Glomerular endothelial cell (primary cell): ENCODE measurements at places on chromosomes 13 and 19. TPM values are rescaled to one million over a fixed set of nuclear protein-coding genes. Genes with fewer than 3 reads are reported as not detected.

Gene SIAH3
- total RNA-seq: 0.10 TPM in 1 of 2 replicates, not detected in the other

Gene LILRB4
- not detected in 2 replicates for total RNA-seq

Gene PRR22
- 0.29 and 0.76 TPM in 2 replicates for total RNA-seq

Gene BORA
- 4.4 and 12.5 TPM in 2 replicates for total RNA-seq

Gene ZNF723
- not detected in 2 replicates for total RNA-seq

Gene ATP8B3
- total RNA-seq: 1.5 and 5.1 TPM in 2 replicates

Gene NANOS3
- 1.6 TPM in 1 of 2 replicates, not detected in the other for total RNA-seq

Gene HIPK4
- 0.05 TPM in 1 of 2 replicates, not detected in the other for total RNA-seq

Gene LPAR2
- total RNA-seq: 6.2 and 7.5 TPM in 2 replicates
